ENCODE measurements at places on chromosomes 2 and 18.
A peak's percentile ranks its signal among the peaks of the same experiment; 100 is the strongest.

DNA sequence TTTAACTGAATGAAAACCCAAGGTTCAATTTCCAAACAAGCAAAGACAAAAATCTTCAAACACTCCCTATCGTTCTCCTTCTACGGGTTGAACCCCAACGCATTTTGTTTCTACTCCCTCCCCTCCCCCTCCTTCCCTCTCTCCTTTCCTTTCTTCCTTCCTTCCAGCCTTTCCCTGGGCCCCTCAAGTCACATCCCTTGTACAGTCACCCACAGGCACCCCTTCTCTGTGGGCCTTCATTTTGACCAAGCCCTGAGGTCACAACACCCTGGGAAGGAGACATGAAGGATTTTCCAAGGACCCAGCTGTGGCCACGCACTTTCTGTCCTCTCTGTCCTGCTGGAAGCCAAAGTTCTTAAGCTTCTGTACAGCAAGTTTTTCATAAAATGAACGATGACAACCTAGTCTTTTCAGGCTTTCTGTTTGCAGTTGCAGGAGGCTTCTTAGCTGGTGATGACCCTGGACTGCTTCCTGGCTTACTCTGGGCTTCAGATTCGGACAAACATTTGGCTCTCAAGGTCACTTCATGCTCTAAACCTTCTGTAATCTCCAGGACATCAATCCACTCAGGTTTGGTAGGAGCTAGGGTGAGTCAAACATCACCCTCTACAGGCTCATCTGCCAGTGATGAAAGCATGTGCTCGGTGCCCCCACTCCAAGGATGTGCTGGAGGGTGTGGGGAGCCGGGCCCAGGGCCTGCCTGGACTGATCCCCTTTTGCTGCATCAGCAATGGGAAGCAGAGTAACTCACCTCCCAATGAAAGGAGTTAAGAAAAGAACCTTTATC is 25.5 kb downstream of the TMEM247 start:
- DNase-seq: no peak

- DNase-seq: no peak
Measured at GRCh38 chr2:69565431-69565839, 78.1 kb downstream of the AAK1 start.

DNA sequence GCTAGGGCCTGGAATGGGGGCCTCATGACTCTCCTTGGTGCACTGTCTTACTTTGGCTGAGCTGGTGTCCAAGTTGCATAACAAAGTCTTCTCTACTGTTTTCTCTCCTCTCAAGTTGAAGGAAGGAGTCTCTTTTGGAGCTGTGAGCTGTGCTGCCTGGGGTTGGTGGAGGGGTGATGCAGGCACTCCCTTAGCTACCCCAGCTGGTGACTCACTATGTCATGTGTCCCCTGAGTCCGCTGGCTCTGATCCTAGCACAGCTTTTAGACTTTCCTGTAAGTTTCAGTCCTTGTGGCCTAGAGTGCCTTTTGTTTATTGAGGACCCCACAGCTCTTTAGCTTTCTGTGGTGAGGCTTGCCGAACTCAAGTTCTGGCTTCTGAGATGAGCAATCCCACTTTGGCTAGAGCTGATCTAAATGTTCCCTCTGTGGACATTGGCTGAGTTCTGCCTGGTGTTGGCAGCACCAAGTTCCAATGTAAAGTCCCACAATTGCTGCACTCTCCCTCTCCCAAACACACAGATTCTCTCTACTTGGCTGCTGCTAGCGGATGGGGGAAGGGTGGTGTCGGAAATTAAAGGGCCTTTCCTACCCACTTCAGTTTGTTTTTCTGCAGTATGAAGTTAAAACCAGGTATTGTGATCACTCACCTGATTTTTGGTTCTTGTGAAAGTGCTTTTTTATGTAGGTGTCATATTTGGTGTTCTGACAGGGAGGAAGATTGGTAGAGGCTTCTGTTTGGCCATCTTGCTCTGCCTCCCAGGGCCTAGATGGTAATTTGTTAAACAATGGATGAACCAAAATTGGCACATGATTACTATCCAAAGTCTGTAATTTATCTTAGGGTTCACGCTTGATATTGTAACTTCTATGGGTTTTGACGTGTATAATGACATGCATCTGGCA is 83.2 kb downstream of the COMMD1 start:
- DNase-seq: no peak

GRCh38 chr2:137947728-137948336 is 16.4 kb upstream of the HNMT start:
- DNase-seq: no peak

GRCh38 chr2:193810533-193810932 is 1615.8 kb upstream of the TMEFF2 start:
- no peak for DNase-seq

GRCh38 chr18:80009661-80010550 is 21.5 kb upstream of the TXNL4A start:
- DNase-seq: no peak

GRCh38 chr2:28751956-28752630 is 463 bp downstream of the PPP1CB start:
- peak; percentile 30 for DNase-seq

DNA sequence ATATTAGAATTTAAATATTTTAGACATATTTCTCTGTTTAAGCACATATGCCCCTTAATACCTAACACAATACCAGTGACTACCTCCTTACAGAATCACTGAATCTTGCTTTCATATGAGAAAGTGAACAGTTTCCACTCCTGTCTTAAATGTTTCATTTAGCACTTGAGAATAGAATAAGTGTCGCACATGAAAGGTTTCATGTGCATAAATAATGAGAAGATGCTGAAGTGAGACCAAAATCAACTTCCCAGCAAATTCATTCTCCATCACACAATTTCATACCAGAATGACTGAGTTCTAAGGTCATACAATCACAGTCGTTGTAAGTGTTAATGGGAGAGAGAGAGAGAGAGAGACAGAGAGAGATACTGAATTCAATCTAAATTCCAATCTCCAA is 51.2 kb downstream of the ATIC start:
- DNase-seq: no peak
